Fibroblast of skin of right quadriceps (primary cell): ENCODE measurements at places on chromosomes 7 and 10.

GRCh38 chr10:28432210-28432676 is 100.7 kb upstream of the WAC start:
- DNase-seq: peak; percentile 70

DNA sequence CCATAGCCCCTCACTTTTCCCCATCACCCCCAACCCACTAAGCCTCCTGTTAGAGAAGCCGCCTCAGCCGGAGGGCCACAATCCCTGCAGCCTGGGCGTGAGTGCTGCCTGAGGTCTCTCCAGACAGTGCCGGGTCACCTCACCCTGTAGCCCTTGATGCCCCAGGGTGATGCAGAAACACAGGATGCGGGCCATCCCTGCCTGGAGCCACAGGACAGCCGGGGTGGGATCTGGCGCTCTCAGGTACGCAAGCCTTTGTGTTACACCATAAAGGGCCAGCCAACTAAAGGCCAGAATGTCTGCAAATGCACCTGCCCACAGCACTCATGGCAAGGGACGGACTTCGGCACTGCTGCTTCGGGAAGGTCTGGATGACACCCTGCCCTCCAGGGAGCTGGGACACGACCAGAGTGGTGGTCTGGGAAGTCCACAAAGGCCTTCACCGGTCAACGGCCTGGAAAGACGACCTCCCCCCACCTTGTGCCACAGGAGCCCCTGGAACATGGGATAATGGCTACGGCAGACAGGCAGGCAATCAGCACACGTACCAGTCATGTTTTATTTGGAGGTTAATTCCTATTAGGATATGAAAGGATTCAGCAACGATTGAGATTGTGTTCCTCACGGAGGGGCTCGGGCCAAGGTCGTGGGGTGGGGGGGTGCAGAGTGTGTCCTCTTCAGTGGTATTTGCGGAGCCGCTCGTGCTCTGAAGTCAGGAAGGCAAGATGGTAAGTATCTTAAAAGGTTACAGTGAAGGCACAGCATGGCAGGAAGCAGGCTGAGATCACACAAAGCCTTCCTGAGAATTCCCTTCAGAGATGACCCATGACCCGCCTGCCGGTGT is 8.1 kb downstream of the ATP5MF start:
- DNase-seq: no peak

DNA sequence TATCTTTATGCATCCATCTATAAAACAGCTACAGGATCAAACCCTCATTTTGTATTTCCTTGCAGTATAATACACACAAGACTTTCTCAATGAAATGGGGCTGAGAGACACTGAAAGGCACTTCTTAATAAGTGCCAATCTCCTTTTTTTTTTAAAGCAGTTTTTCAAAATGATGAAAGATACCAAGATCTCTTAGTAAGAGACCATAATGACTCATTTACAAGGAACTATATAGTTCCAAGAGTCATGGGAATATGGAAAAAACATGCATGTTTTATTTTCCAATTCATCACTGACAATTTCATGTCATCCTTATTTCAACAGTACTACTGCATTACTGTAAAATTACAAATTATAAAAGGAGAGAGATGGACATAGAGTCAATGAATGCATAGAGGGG is 973.7 kb downstream of the GATA3 start:
- DNase-seq: peak; percentile 28

GRCh38 chr10:4845766-4846165 is 19.8 kb downstream of the AKR1E2 start:
- no peak for DNase-seq

- DNase-seq: no peak
Observed at GRCh38 chr7:104857458-104858425, 156.3 kb upstream of the KMT2E start.

DNA sequence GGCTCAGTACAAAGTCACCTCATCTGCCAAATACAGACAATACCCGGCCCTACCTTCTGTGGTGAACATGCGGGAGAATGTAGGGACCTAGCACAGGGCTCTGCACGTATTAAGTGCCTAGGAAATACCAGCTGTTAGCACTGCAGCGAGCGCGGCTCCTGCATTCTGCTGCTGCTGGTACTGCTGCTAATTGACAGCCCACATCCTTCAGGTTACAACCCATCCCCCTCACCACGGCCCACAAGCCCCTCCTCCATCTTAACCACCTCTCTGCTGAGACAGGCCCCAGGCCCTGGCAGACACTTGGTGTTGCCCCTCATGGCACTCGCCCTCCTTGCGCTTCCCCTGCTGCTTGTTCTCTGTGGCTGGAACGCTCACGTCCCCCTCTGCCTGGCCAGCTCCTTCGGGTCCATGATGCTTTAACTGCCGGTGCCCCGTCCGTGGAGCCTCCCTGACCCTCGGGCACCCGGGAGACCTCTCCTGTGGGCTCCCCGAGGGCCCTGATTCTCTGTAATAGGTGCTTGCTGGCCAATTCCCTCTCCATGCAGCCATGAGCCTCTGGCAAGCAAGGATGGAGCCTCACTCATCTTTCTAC is 53.3 kb upstream of the LOXL4 start:
- DNase-seq: no peak

DNA sequence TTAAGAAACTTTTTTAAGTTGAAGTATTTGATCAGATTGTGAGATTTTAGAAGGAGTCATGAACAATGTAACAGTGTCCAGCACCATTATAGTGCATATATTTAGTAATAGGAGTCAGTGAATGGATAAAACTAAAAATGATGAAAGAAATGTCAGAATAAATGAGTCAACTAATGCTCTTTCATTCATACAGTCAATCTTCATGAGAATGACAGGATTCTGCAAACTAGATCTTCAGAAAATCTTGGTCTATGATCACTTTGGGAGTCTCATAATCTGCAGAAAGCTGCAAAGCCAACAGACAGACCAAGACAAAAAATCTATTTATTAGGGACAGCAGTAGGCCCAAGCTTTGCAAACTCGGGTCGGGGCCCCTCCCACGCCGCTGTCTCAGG is 710 bp downstream of the RNLS start:
- DNase-seq: no peak
